ENCODE measurements at places on chromosomes 3 and 15.

GRCh38 chr15:41648097-41648496, 12.1 kb upstream of the MGA start:
- DNase-seq, result no peak

GRCh38 chr15:74422652-74423430, 10.9 kb downstream of the SEMA7A start:
- peak; percentile 95 for DNase-seq

GRCh38 chr3:16907243-16907642, 22.5 kb downstream of the PLCL2 start:
- DNase-seq, result no peak

- DNase-seq, result no peak
Measured at GRCh38 chr3:98650971-98651779, 57.8 kb upstream of the CPOX start.

Measured in AG10803 (cell line).